T follicular helper cell (primary cell): ENCODE measurements at places on chromosomes 16 and 17.

- DNase-seq: no peak
Measured at GRCh38 chr17:41492351-41492750, 2.6 kb upstream of the KRT36 start.

DNA sequence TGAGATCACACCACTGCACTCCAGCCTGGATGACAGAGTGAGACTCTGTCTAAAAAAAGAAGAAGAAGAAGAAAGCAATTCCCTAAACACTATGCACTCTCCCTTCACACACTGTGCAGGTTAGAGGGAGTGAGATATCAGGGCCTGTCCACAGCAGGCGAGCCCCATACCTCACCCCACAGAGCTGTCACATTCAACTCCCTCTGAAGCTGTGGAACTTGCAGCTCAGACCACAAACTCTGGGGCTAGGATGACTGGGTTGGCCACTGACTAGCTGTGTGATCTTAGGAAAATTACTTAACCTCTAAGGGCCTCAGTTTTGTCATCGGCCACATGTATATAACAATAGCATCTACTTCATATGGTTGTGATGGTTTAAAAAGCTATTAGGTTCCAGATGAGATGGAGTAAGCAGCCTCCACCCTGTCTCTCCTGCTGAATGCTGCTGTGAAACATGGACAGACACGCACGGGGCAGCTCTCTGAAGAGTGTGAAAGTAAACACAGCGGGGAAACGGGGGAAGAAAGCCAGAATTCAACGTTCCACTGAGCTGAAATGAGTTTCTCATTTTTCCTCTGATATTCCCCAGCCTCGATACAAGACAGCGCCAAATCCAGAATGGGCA, 13.6 kb upstream of the PYY start:
- DNase-seq: no peak

DNA sequence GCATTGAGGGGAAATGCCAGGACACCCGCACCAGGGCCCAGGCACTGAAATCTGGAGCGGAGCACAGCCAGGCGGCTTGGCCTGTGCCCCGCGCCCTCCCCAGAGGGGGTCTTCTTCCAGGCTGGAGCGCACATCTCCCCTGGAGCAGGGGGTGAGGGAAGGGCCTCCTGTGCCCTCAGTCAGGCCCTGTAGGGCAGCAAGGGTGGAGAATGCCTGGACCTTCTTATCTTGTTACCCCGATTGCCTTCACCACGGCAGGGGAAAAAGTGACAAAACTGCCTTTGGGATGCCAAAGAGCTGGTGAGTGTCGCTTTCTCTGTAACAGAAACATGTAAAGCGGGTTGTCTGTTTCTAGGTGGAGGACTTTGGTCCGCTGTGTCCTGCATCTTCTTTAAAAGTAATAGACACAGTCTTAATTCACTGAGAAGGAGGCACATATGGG, 48.3 kb upstream of the BAHCC1 start:
- DNase-seq: no peak

- peak; percentile 47 for DNase-seq
Measured at GRCh38 chr17:51121620-51122472, 1.2 kb upstream of the SPAG9 start.

DNA sequence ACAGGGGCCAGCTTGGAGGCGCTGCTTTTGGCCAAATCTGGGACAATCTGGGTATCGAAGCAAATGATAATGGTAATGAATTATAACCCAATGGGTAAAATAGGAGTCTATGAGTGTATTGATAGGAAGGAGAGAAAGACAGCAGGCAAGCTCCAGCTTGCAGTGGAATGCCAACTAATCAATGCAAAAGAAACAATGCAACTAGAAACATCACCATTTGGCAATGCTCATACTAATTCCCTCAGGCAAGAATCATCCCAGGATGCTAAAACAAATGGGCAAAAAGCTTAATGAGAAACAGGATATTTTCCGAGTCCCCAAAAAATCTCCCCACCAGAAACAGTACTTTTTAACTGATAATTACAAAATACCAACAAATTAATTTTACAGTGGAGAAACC, 64.7 kb downstream of the ADCY9 start:
- no peak for DNase-seq

- no peak for DNase-seq
Measured at GRCh38 chr17:61528171-61528570, 62.8 kb downstream of the NACA2 start.

DNA sequence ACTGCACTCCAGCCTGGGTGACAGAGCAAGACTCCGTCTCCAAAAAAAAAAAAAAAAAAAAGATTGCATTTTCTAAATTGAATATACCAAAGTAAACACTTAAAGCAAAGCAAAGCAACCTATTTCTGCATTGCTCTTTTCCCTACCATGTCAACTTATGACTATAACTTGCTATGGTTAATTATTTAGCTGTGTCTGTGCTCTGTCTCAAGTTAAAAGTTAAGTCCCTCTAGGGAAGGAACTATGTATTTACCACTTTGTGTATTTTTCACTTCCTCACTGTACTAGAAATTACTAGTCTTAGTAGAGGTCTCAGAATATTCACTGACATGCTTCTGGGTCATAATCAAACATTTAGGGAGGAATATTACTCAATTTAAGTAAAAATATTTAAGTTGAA, 711.7 kb upstream of the SOX9 start:
- no peak for DNase-seq

- no peak for DNase-seq
Measured at GRCh38 chr17:48416971-48417370, 13.0 kb downstream of the SKAP1 start.

GRCh38 chr16:53504665-53505064, 1.7 kb upstream of the AKTIP start:
- DNase-seq: no peak

DNA sequence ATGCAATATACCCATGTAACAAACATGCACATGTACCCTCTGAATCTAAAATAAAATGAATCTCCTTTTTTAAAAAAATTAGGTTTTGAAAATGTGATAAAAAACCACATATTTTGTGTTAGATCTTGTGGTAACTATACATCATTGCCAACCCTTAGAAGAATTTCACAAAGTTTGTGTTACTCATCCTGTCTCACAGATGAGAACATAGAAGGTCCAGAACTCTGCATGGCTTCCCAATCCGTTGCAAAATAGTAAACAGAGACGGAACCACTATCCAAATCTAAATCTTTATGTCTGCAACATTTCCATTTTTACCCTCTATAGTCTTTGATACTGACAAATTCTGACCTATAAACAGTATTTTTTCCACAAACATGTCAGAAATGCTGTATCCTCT, 759.9 kb downstream of the KCNJ2 start:
- no peak for DNase-seq

GRCh38 chr16:51149721-51150164, 1.3 kb downstream of the SALL1 start:
- DNase-seq: no peak

GRCh38 chr16:72029567-72030271, 21.2 kb downstream of the DHODH start:
- no peak for DNase-seq

DNA sequence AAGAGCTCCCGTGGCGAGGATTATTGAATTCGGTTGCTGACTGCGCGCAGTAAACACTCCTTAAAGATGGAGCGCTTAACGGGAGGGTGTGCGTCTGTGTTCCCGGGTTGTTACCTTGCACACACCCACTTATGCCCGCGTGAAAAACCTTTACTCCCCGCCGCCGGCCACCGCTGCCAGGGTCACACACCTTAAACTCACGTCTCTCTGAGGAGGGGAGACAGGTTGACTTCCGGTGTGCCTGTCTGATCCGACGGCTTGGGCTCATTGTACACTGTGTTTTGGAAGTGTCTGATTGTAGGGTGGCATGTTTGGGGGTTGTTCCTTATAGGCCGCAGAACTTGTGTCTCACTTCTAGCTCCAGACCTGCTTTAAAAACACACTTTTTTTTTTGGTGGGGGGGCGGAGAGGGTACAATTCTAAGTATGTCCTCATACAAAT, 66.8 kb downstream of the KPNA2 start:
- DNase-seq: no peak

DNA sequence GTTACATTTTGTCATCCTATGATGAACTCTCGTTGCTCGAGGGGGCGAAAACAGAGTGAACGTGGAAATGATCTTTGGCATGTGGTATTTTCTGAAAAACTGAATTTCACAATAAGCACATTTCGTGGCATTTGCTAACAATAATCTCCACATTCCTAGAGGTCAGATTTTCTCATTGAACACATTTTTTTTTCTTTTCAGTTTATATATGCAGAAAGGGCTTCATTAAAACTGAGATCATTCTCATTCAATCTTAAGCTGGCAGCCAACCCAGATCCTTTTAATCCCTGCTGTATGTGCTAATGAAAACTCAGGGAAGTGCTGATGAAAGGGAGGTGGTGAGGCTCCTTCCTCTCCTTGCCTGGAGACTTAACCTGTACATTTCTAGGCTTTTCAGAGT, 52.6 kb downstream of the PRKCA start:
- no peak for DNase-seq

DNA sequence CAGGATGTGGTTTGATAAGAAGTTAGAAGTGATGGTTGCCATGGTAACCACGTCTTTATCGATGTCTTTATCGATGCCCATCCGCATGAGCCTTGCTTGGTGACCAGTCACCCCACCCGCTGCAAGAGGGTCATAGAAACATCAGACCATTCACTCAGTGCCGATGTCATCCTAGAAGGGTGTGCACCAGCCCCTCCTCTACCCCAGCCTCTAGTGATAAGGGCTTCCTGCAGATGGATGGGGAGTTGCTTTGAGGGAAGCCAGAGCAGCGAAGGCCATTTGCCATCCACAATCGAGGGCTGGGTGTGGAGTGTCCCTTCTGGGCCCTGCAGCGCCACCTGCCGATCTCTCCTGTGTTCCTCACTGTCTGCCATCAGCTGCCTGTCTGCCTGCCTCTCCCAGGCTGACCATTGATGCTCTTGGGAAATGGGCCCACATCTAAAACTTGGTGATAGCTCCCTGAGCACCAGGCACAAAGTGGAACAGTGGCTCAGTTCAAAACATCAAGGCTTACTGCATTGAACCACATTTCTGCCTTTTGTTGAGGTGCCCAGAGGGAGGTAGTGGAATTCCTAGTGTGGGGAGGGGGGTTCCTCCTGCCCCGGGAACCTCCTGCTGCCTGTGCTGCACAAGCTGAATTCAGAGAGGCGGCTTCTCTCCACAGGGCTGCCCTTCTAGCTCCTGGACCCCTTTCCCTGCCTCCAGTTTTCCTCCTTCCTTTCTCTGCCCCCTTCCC, 8.9 kb downstream of the CALB2 start:
- DNase-seq: no peak

- DNase-seq: no peak
Measured at GRCh38 chr16:20743591-20743990, 2.0 kb upstream of the THUMPD1 start.

GRCh38 chr17:30928584-30928983, 6.8 kb downstream of the ADAP2 start:
- no peak for DNase-seq

DNA sequence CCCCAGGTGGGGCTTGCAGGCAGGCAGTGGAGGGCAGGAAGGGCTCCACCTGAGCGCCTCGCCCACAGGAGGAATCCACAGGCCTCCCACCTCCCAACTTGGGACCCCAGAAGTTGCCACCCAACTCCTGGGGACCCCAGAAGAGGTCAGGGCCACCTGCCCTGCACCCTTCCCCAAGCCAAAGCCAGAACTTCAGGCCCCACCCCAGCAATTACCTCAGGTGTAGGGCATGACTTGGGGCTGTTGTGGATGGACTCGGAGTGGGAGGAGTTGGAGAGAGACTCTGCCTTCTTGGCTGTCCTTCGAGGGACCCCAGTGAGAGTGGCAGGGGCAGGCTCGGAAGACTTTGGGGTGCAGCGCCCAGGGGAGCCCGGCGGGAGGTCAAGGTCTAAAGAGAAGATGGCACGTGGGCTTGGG, 10.5 kb downstream of the TSPOAP1 start:
- no peak for DNase-seq

GRCh38 chr16:24478401-24478800, 61.0 kb upstream of the RBBP6 start:
- DNase-seq: no peak

DNA sequence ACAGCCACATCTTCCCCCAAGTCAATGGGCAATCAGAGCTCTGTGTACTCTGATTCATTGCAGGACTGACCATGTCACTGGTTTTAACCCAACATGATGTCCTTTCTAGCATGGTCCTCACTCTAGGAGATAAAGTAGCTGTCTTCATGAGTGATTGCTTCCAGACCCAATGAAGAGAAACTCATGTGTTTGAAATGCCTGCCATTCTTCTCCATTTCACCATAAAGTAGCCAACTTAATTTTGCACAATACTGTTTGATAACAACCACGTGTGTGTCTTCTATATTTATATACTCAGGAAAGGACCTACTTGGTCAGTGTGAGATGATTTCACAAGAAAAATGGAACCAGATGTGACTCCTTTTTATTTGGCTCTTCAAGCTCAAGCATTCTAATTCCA, 172.5 kb downstream of the AXIN2 start:
- DNase-seq: no peak

- no peak for DNase-seq
Measured at GRCh38 chr17:36715951-36716350, 114.6 kb downstream of the MRM1 start.

DNA sequence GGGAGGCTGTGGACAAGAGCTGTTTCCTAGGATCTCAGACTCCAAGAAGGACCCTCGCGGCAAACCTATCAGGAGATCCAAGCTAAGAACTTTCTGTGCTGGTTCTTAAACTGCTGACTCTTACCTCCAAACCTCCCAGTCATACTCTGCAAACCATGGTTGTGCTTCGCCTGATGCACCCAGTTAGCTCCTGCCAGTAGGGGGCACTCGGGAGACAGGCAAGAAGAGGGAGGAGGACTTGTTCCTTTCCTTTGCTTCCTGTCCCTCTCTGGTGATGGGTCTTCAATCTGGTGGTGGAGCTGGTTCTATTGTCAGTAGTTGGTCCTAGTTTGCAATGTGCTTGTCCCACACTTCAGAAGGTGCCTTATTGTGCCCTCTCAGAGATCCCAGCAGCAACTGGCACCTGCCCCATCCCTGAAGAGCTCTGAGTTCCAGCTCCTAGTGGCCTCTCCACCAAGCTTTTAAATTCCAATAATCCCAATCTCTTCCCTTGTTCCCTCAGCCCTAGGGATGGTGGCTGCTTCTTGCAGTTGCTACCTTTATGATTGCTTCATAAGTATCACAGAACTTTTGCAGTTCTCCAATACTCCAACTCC, 113.5 kb upstream of the RPL38 start:
- DNase-seq: no peak

DNA sequence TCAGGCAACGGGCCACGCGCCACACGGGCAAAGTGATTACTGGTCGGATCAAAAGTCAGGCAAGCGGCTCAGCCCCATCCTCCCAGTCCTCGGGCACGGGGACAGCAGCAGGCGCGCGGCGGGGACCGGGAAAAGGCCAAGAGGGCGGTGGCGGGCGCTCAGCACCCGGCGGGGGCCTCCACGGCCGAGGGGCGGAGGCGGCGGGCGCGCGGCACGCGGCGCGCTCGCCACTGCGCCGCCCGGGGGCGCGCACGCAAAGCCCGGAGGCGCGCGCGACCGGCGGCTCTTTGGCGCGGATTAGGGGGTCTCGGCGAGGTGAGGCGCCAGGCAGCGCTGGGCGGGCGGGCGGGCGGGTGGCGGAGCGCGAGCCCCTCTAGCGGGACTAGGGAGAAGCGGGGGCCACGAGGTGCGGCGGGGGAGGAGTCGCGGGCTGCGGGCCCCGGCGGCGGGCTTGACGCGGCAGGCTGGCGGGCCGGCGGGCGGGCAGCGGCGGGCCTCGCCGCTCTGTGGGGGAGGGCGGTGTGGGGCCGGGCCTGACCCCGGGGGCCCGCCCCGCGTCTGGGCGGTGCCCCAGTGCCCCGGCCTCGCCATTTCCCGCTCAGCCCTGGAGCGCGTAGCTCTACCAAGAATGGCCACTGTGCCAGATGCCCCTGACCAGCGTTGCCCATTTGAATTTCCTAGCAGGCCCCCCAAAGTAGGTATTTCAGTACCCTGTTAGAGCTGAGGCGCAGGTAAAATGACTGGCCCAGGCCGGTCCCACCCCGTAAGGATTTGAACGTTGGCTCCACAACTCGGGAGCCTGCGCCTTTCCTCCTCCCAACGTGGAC, at the start of the genes ACACA and TADA2A:
Gene ACACA, minus strand, starts transcription at position 202 of the 827 bp plus-strand sequence. CDS start 537 bp downstream, outside the sequence.
Gene TADA2A, plus strand, starts transcription at position 252 of the 827 bp plus-strand sequence. CDS start 4,480 bp downstream, outside the sequence.
- peak; percentile 45 for DNase-seq
